Left ventricle myocardium inferior (tissue), 1 donor: ENCODE measurements at places on chromosomes 5 and 9. TPM values are rescaled to one million over a fixed set of nuclear protein-coding genes. Genes with fewer than 3 reads are reported as not detected.

The LCN15 gene
- 0.41 TPM for total RNA-seq

The NFIB gene
- total RNA-seq: 110 TPM

The SLC46A2 gene
- not detected for total RNA-seq

The SHOC1 gene
- not detected for total RNA-seq

The IL13 gene
- not detected for total RNA-seq

The CNTFR gene
- 4.6 TPM for total RNA-seq

DNA sequence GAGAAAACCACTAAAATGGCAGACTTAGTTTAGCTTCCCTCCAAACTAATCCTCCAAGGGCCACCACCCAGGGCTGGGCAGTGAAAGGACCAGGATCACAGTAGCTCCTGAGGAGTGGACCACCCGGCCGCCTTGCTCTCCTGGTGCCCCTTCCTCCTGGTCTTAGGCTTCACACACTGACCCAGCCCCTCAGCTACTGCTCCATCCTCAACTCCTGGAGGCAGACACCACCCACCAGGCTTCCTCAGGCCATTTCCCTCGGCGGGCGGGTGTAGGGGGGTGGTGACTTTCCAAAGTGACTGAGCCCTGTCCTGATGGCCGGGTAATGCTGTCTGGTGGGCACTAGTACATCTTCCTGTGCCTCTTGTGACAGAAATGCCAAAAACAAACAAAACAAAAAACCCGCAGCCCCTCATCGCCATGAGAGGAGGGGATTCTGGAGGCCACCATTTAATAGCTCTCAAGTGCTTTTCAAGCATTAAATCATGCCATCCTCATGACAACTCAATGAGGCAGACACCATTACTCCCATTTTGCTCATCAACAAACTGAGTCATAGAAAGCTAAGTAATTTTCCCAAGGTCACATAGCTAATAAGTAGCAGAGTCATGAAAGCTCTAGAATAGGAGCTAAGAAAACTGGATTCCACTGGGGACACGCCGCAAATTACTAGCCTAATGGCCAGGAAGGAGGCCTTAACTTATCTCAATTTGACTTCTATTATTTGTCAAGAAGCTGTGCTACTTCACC, 91.3 kb upstream of the LRRTM2 start:
- DNase-seq: no peak
- no peaks in the 10 kb centered on the region for H3K27me3 ChIP-seq
- no peak overlapping the region for H3K27ac ChIP-seq
- no peak overlapping the region for H3K4me3 ChIP-seq
- peaks cover 63% of the 10 kb centered on the region for H3K4me1 ChIP-seq

- H3K27ac ChIP-seq: peak overlapping the region; percentile 60
- H3K27me3 ChIP-seq: no peaks in the 10 kb centered on the region
- H3K4me3 ChIP-seq: peak overlapping the region; percentile 7
- H3K36me3 ChIP-seq: no peaks in the 10 kb centered on the region
- peaks cover 6% of the 10 kb centered on the region for H3K4me1 ChIP-seq
Measured at GRCh38 chr5:127409246-127409917, 108.1 kb upstream of the PRRC1 start.

DNA sequence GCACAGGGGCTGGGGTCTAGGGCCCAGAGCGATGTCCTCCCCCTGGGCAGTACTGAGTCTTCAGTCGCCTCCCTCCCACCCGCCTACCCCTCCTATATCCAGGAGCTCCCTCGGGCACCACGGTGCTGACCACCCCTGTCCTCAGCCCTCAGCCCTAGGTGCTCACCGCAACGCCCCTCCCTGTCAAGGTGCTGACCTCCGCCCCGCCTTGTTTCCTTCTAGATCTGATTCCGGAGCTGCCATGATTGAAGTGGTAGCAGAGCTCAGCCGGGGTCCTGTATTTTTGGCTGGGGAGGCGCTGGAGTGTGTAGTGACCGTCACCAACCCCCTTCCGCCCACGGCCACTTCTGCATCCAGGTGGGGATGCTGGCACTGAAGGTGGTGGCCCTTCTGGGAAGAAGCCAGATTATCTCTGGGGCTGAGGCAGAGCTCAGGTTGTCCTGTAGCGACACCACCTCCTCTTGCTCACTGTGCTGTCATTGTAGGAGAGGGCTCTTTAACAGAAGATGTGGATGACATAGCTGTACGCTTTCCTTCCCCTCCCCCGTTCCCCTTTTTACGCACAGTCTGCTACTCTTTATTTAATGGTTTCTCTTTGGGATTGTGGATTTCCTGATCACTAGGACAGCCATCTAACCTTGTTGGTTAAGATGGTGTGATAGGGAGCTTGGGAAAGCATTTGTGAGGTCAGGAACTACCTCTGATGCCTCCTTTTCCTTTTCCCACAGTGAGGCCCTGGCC, 598 bp downstream of the RGP1 start:
- H3K36me3 ChIP-seq: peaks cover 53% of the 10 kb centered on the region
- peak overlapping the region; percentile 80 for H3K4me3 ChIP-seq
- H3K4me1 ChIP-seq: peaks cover 63% of the 10 kb centered on the region

DNA sequence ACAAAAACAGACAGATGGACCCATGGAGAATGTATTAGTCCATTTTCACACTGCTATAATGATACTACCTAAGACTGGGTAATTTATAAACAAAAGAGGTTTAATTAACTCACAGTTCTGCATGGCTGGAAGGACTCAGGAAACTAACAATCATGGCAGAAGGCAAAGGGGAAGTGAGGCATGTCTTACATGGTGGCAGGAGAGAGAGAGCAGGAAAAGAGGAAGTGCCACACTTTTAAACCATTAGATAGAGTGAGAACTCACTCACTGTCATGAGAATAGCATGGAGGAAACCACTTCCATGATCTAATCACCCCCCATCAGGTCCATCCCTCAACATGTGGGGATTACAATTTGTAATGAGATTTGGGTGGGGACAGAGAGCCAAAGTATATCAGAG, 808.9 kb downstream of the CDH12 start:
- H3K4me3 ChIP-seq: no peak overlapping the region
- no peaks in the 10 kb centered on the region for H3K27me3 ChIP-seq
- H3K27ac ChIP-seq: no peak overlapping the region
- no peak for DNase-seq

DNA sequence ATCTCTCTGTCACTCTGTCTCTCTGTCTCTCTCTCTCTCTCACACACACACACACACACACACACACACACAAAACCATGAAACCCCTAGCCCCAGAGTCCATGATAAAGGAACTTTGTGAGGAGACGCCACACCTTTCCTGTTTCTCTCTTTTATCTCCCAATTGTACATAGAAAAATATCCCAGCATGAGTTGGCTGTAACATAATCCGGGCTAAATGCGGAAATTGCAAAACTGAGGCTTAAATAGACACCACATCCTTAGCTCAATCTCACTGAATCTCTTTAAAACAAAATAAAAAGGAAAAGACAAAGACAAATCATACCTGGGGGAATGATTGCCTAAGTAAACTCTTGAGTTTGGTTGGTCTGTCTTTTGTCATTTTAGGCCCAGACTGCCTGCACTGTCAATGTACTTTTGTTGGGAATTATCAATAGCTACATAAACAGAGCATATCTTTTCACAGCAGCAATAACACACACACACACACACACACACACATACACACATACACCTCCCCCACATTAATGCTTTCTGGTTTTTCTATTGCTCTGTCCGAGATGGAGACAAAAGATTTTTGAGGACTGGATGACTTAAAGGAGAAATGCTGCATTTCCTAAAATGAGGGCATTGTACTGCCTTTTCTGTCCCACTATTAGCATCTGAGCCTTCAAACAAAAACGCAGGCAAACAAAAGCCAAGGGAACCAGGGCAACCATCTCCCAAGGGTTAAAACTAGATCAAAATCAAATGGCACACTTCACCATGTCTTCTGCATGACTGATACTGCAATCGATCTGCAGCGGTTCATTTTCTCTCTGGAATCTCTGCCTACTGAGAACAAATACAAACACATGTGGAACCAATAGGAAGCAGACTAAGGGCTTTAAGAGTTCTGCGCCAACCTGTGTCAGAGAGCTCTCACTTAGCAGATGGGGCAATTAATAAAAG, 321.5 kb downstream of the NFIB start:
- no peak for DNase-seq
- no peak overlapping the region for H3K4me3 ChIP-seq
- H3K27ac ChIP-seq: no peak overlapping the region
- no peaks in the 10 kb centered on the region for H3K27me3 ChIP-seq

GRCh38 chr9:14831074-14831473, 79.2 kb downstream of the FREM1 start:
- no peak overlapping the region for H3K4me3 ChIP-seq
- no peaks in the 10 kb centered on the region for H3K4me1 ChIP-seq
- no peaks in the 10 kb centered on the region for H3K36me3 ChIP-seq
- DNase-seq: no peak
- H3K27ac ChIP-seq: no peak overlapping the region
- no peaks in the 10 kb centered on the region for H3K27me3 ChIP-seq

GRCh38 chr9:87499424-87500017, 1.9 kb downstream of the DAPK1 start:
- DNase-seq: no peak
- peak overlapping the region; percentile 78 for H3K4me3 ChIP-seq
- no peak overlapping the region for H3K27ac ChIP-seq

DNA sequence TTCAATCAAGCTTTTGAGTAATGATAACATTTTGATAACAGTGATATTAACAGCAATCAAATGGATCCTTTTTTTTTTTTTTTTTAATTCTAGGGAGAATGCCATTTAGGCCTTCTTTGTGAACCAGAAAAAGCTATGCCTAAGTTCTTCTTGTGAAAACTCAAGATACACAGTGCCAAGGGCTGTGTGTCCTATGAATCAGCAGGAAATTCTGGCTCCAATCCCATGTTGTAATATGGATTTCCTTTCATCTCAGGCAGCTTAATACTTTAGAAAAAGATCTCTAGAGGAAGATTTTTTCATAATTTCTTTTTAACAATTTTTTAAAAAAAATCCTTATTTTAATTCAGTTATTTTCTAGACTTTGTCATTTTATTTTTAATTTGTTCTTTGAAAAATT, 96.1 kb downstream of the NUDT12 start:
- no peak overlapping the region for H3K27ac ChIP-seq
- H3K27me3 ChIP-seq: no peaks in the 10 kb centered on the region
- H3K4me1 ChIP-seq: peaks cover 9% of the 10 kb centered on the region
- H3K36me3 ChIP-seq: no peaks in the 10 kb centered on the region
- H3K4me3 ChIP-seq: no peak overlapping the region

GRCh38 chr5:149278451-149279210, 7.0 kb downstream of the AFAP1L1 start:
- H3K36me3 ChIP-seq: peaks cover 9% of the 10 kb centered on the region
- peak overlapping the region; percentile 95 for H3K27ac ChIP-seq
- H3K4me1 ChIP-seq: peaks cover 99% of the 10 kb centered on the region
- no peak overlapping the region for H3K4me3 ChIP-seq

- DNase-seq: no peak
- H3K27me3 ChIP-seq: no peaks in the 10 kb centered on the region
- H3K27ac ChIP-seq: no peak overlapping the region
- peaks cover 26% of the 10 kb centered on the region for H3K4me1 ChIP-seq
- no peak overlapping the region for H3K4me3 ChIP-seq
Measured at GRCh38 chr5:149940077-149940574, 4.5 kb downstream of the PDE6A start.

DNA sequence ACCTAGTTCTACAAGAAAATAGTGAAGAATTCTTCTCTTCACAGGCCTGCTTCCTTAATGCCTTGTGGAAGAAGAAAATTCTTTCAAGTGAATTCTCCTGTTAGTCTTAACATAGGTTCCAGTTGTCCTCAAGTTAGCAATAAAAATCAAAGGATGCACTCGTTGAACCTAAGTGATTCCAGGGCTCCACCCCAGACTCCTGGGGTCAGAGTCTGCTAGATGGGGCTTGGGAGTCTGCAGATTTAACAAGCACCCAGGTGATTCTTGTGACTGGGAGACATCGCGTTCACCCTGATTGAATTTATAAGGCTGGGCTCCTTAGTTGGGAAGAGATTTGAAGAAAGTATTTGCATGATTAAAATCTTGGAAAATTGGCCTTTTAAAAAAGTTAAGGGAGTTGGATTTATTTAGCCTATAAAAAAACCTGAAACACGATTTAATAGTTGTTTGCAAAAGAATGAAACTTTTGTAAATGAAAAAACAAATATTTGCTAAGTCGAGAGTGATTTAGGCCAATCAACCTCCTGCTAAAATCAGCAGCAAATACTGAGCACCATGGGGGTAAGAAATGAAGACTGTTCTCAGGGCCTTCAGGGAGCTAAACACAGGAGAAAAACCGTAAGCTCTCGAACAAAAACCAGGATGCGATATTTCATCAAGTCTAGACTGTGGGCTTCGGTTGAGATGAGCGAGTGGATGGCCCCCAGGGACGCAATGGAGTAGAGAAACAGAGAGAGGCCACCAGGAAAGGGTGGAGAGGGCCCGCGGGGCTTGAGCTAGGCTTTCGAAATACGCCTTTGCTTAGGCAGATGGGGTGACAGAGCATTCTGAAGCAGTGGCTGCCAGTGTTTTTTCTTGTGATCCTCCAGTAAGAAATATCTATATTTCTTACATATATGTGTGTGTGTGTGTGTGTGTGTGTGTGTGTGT, 86.9 kb upstream of the TTC23L start:
- H3K27me3 ChIP-seq: no peaks in the 10 kb centered on the region
- no peaks in the 10 kb centered on the region for H3K36me3 ChIP-seq
- H3K4me1 ChIP-seq: no peaks in the 10 kb centered on the region
- no peak overlapping the region for H3K4me3 ChIP-seq

- H3K27ac ChIP-seq: no peak overlapping the region
- DNase-seq: no peak
- no peak overlapping the region for H3K4me3 ChIP-seq
- no peaks in the 10 kb centered on the region for H3K4me1 ChIP-seq
Measured at GRCh38 chr9:114539701-114540380, 34.6 kb upstream of the WHRN start.

GRCh38 chr5:156755421-156756087, 94.5 kb upstream of the PPP1R2B start:
- no peak for DNase-seq
- no peak overlapping the region for H3K4me3 ChIP-seq
- peaks cover 19% of the 10 kb centered on the region for H3K4me1 ChIP-seq
- peak overlapping the region; percentile 25 for H3K27ac ChIP-seq

GRCh38 chr9:105053209-105053652, 125.3 kb upstream of the ABCA1 start:
- no peak for DNase-seq
- no peaks in the 10 kb centered on the region for H3K36me3 ChIP-seq
- no peaks in the 10 kb centered on the region for H3K4me1 ChIP-seq
- no peak overlapping the region for H3K27ac ChIP-seq
- H3K4me3 ChIP-seq: no peak overlapping the region
- no peaks in the 10 kb centered on the region for H3K27me3 ChIP-seq

GRCh38 chr9:81369121-81369520, 320.2 kb downstream of the TLE1 start:
- DNase-seq: no peak
- H3K27me3 ChIP-seq: no peaks in the 10 kb centered on the region
- no peak overlapping the region for H3K27ac ChIP-seq
- peaks cover 4% of the 10 kb centered on the region for H3K4me1 ChIP-seq
- no peaks in the 10 kb centered on the region for H3K36me3 ChIP-seq

- no peak overlapping the region for H3K27ac ChIP-seq
- H3K27me3 ChIP-seq: peaks cover 43% of the 10 kb centered on the region
- H3K36me3 ChIP-seq: no peaks in the 10 kb centered on the region
Measured at GRCh38 chr9:96087669-96088299, 212.3 kb downstream of the ERCC6L2 start.
